ENCODE measurements at places on chromosomes 2 and 18.

- DNase-seq: no peak
Measured at GRCh38 chr2:188902901-188903491, 71.2 kb upstream of the COL3A1 start.

- DNase-seq: no peak
Measured at GRCh38 chr2:109045505-109045904, 56.5 kb upstream of the EDAR start.

- no peak for DNase-seq
Measured at GRCh38 chr2:3141696-3142095, 235.9 kb downstream of the EIPR1 start.

DNA sequence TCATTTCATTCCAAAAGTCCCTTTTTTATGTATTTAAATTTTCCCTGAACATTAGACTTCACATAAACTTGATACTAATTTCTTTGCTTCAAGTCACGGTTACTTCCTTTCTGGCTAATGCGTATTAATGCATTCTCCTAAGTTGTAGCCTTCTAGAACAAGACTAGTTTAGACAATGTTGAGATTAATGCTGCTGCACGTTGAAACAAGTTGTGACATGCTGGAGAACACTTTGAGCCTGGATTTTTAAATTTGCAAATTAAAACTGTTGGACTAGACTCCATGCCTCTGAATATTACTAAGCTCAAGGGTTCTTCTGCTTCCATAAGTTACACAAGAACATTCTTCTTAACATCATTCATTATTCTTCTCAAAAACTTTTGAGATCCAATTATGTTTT lies 29.1 kb downstream of the ID2 start:
- no peak for DNase-seq

DNA sequence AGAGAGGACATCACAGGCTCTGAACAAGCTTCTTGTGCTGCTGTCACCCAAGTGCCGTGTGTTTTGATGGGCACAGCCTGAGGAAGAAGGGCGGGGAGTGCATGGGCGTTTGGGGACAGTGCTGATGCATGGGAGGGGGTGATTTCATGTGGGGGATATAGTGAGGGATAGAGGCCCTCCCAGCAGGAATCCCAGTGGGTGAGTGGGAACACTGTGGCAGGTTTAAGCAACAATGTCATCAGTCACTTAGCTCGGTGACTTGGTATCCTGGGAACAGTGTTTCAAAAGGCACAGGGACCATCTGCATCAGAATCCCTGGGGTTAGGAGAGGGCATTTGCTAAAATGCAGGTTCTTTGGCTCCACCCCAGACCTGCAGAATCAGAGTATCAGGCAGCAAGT lies 609 bp downstream of the SIGLEC15 start:
- DNase-seq: no peak

- no peak for DNase-seq
Measured at GRCh38 chr2:61770298-61770697, 83.6 kb downstream of the FAM161A start.

DNA sequence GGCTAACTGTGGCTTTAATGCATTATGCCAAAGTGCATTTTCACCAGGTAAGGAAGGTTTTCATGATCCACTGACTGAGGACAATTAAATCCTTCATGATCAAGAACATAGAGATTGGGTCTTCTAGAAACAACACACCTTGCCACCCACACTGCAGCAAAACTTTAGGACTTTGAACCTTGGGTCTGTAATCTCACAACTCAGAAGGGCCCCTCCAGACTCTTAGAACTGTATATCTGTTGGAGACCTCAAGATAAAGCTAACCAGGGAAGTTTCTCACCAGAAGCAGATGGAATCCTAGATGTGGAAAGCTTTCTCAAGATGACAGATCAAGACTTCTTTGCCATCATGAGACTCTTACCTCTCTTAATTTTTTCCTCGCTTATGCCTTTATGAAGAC lies 42.5 kb upstream of the MAT2A start:
- no peak for DNase-seq

DNA sequence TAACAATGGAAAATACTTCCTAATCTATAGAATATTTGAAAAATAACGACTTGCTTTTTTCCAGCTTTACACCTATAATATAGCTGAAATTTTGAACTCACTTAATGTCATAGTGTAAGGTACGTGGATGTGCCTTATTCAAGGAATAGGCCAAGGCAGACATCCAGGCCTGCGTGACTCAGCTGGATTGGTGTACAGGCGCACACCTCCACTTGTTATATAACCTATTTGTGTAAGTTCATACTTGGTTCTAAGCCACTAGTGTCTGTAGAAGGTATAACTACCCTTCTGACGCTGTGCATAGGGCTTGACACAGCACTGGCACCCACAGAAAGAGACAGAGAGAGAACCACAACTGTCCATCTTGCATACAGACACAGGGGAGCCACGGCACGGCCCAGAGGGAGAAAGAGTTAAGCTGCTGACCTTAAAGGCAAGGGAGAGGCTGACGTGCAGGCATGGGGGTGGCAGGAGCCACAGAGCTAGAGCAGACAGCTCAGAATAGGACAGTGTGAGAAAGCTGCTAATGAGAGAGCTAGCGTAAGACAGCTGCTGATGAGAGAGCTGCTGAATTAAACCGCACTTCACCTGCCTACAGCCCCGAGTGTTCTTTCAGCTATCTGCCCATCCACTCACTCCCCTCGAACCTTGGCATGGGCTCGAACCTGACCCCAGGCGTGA lies 16.1 kb downstream of the CCDC178 start:
- DNase-seq: no peak

- DNase-seq: no peak
Measured at GRCh38 chr2:11227595-11227994, 72.3 kb downstream of the SLC66A3 start.

DNA sequence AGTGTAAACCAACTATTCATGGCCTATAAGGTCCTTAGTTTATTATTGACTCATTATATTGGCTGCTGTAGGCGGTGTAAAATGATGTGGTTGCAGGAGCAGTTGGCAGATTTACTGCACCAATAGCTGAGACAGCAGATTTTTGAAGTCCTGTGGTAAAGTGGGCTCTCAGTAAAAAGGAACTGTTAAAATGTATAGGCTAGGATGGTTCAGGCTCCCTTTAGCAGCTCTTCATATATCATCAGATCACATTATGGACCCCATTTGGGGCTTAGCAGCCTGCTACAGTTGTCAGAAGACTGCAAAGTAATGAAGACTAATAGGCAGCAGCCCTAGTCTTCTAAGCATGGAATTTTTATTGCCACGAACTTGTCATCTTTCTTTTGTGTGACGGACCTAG lies 27.8 kb downstream of the MTX2 start:
- DNase-seq: no peak

- DNase-seq: no peak
Measured at GRCh38 chr2:8479298-8479697, 202.6 kb upstream of the ID2 start.

DNA sequence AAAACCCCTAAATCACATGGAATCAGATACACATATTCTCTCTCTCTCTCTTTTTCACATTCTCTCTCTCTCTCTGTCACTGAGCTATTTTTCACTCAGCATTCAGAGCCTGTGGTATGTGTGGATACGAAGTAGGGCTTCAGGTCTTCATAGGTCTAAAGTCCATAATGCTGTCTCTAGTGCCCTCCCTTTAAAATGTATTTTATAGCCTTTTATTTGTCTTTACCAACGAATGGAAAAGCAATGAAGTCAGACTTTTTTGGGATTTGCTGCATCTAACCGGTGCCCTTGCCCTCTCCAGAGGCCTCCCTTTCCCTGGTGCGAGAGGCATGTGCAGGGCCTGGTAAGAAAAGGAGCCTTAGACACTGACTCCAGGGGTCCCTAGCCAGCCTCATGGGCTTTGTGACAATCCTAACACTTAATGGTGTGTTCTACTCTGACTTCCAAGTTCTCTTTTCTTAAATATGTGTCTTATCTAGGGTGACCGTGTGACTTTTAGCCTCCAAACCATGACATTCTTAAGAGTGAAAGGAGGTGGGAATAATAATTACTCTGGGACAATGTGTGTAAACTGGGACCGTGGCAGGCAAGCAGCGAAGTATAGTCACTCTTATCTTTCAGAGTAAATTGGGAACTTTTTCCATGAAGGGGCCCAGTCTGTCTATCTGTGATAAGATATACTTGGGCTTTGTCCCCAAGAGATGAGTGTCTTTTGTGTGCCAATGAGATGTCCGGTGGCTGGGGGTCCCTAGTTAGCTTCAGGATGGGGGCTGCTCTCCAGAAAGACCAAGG lies 101.1 kb downstream of the B3GNT2 start:
- DNase-seq: no peak

DNA sequence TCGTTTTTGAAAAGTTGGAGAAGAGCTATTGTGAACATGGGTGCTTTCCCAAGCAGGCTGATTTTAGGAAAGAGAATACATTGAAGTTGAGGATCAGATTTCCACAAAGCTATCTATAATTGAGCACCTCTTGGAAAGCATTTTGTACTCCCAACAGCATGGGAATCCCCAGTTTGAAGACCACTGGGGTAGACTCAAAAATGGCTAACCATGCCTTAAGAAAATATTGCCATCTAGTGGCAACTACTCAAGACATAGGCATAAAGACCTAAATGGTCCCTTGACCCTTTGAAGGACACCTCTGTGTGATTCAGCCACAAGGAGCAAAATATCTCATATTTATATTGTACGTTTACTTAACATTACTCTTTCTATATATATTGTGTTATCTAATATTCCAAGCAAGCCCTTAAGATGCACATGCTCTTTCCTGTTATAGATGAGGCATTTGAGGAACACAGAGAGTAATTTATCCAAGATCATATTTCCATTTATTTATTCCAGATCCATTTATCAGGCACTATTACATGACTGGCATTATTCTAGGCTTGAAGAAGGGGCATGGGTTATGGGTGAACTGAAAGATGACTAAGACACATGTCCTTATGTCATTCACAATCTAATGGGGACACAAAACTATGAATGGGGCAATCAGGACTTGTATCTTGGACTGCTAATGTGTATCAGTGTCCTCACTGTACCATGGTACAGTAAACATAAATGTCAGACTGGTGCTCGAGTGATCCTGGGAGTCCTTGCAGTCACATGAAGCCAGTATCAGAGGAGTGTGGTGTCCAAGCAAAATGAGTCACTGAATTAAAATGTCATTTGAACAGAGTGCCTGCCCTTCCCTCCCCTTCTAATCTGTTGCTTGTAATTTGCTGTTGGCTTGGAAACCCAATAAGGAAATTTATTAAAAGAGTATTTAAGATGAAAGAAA lies 121.0 kb upstream of the XPO1 start:
- no peak for DNase-seq

DNA sequence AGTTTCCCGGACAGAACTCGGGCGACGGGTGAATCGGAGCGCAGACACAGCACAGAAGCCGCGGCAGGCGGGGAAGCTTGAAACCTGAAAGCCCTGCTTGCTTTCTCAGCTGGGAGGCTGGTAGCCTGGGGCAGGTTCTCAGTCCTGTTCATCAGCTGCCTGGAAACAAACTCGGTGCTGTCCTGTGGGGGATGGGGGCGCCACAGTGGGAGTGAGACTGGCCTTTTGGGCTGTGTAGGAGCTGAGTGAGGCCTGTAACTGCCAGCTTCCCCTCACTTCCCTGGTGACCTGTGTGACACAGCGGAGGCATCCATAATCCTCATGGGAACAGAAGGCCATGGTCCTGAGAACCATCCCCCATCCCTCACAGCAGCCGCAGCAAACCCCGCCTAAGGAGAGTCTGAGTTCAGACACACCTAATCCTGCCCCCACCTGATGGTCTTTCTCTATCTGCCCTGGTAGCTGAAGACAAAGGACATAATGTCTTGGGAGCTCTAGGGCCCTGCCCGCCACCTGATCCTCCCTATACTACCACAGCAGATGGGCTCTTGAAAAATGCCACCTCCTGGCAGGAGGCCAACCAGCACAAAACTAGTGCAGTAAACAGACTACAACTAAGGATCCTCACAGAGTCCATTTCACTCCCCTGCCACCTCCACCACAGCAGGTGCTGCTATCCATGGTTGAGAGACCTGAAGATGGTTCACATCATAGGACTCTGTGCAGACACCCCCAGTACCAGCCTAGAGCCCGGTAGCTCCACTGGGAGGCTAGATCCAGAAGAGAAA lies 52.7 kb upstream of the LDLRAD4 start:
- DNase-seq: no peak

- DNase-seq: no peak
Measured at GRCh38 chr18:9244376-9244775, 90.2 kb upstream of the TWSG1 start.

GRCh38 chr18:79197531-79197930 lies 128.3 kb downstream of the ATP9B start:
- no peak for DNase-seq

- DNase-seq: no peak
Measured at GRCh38 chr2:144431392-144431783, 88.5 kb downstream of the ZEB2 start.

DNA sequence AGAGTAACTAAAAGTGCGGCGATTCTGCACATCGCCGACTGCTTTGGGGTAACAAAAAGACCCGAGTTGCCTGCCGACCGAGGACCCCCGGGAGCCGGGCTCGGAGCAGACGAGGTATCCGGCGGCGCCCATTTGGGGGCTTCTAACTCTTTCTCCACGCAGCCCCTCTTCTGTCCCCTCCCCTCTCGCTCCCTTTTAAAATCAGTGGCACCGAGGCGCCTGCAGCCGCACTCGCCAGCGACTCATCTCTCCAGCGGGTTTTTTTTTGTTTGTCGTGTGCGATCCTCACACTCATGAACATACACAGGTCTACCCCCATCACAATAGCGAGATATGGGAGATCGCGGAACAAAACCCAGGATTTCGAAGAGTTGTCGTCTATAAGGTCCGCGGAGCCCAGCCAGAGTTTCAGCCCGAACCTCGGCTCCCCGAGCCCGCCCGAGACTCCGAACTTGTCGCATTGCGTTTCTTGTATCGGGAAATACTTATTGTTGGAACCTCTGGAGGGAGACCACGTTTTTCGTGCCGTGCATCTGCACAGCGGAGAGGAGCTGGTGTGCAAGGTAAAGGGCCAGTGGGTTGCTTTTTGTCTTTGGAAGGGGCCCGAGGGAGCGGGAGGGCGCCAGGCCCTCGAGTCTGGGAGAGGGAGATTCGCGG lies 1.4 kb downstream of the TRIB2 start:
- no peak for DNase-seq

Measured in HuH-7.5 (cell line).